ENCODE measurements at places on chromosomes 4 and X.

- DNase-seq: no peak
Measured at GRCh38 chrX:21973321-21974010, 33.0 kb downstream of the SMS start.

- DNase-seq: no peak
Measured at GRCh38 chr4:117965622-117966021, 68.7 kb upstream of the NDST3 start.

- DNase-seq: no peak
Measured at GRCh38 chr4:153530284-153530999, 64.3 kb downstream of the TMEM131L start.

GRCh38 chr4:54218736-54219135 lies 10.4 kb upstream of the PDGFRA start:
- no peak for DNase-seq

DNA sequence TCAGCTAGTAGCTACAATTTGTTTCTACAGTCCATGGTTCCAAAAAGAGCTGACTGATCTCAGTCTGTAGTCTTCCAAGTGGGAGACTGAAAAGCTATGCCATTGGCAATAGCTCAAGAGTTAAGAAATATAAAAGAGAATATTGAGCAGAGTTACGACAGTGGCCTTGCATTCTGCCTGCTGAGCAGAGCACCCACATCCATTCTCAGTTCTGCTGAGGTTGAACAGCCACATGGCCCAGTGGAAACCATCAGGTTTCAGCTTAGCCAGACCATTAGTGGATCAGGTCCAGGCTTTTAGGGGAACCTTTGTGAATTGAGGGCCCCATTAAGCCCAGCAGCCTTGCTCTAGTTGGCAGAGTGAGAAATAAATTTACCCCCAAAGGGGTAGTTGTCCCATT lies 28.1 kb downstream of the ZNF81 start:
- DNase-seq: no peak

- no peak for DNase-seq
Measured at GRCh38 chrX:9569876-9570301, 105.0 kb downstream of the TBL1X start.

DNA sequence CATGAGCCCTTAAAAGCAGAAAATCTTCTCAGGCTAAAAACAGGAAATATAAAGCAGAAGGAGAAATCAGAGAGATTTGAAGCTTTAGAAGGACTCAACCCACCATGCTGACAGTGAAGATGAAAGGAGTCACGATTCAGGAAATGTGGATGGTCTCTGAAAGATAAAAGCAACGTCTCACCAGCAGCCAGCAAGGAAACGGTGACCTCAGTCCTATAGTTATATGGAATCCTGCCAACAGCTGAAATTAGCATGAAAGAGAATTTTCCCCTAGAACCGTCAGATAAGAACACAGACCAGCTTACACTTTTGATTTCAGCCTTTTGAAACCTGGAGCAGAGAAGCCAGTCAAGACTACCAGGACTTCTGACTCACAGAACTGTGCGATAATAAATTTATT lies 715.7 kb upstream of the HTR2C start:
- no peak for DNase-seq

DNA sequence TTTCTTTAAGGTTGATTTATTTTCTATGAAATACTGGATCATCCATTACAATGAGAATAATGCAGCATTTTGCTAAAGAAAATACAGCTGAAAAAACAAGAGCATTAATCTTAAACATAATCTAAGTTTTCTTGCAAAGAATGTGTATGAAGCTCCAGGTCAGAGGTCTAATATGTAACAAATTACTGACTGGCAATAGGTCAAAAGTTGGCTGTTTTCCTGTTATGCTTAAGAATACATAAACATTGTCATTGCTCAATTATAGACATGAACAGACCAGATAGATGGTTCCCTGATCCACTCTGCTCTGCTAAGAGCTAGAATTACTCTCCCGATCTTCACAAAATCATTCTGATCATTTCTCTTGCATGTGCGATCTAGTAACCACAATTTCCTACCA lies 718.6 kb downstream of the PDHA2 start:
- DNase-seq: no peak

DNA sequence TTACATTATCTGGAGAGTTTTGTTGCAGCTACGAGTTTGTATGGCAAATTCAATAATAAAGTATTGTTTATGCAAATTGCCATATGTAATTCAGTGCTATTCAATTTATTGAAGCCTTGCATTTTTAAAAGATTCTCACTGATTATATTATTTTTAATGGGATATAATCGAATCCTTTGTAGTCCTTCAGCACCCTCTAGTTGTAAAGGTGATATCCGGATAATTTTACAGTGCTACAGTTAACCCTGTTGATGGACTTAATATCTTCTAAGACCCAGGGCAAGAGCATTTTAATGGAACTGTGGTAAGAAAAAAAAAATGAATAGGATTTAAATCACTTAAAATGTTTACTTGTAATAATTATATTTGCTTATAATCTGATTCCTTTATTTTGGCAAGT lies 48.5 kb upstream of the GRIA2 start:
- no peak for DNase-seq

DNA sequence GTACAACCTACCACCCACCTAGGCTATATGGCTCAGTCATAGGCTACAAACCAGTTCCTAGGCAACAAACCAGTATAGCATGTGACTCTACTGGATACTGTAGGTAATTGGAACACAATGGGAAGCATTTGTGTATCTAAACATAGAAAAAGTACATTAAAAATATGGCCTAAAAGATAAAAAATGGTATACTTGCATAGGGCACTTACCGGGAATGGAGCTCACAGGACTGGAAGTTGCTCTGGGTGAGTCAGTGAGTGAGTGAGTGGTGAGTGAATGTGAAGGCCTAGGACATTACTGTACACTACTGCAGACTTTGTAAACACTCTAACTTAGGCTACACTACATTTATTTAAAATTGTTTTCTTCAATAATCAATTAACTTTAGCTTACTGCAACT lies 139.2 kb upstream of the RBPJ start:
- DNase-seq: no peak

GRCh38 chr4:83046693-83047473 lies 11.9 kb downstream of the COPS4 start:
- no peak for DNase-seq

DNA sequence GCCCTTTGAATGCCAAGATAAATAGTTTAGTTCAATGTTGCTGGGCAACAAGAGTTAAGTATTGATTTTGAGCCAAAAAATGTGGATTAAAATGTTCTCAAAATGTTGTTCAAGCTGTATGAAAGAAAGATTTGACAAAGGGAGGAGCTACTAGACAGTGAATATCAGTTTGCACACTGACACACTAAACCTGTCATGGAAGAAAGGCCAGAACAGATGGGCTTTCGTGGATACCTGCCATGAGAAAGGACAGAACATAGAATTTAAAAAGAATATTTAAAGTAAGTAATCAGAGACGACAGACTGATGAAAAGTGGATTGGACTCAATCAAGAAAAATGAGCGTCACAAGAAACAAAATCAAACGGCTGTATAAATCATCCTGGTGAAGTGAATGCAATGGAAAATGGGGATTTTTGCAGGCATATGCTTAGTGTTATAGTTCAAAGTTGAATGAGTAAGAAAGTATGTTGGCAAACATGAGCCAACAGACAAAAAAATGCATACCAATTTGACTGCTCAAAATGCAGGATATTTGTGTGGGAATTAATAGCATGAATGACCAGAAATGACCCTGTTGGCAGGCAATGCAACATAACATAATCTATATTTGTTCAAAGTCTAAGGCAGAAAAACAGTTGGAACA lies 7.4 kb downstream of the PCDH18 start:
- no peak for DNase-seq

DNA sequence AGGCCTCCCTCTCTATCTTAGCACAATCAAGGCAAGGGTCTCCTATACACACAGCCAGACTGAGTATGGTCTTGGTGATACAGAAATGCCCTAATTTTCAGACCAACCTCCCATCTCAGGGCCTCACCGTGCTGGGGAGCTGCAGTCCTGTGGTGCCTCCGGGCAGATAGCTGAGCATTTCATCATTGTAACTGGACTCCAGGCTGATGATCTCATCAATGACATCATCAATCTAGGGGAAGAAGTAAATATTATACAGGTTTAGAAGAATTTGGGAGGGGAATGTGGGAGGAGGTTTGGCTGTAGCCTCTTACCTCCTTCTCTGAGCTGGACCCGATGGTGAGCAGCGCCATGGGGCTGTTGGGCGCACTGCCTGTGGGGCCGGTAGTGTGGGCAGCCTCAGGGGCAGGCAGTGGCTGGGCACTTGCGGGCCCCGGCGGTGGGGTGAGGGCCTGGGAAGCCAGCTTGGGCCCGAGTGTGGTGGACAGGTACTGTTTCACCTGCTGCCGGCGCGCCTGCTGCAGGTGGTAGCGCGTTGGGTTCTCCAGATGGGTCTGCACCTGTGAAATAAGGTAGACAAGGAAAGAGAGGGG lies 5.2 kb downstream of the TFE3 start:
- DNase-seq: peak; percentile 30

- no peak for DNase-seq
Measured at GRCh38 chr4:107744532-107744931, 24.5 kb upstream of the PAPSS1 start.

DNA sequence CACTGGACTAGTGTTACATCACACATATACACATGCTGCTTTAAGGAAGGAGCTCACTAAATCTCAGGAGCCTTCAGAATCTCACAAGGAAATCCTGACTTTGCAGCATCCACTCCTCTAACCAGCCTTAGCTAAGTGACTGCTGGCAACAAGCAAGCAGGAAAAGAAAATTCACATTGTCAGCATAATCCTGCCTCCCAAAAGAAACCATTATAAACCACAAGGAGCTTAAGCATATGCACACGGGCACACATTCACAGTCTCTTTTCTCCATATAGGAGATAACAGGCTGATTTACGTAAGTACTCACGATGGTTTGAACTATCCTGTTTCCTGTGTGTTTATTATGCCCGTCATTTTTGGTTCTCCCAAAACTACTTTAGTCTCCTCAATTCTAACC lies 136.3 kb downstream of the TMEM144 start:
- DNase-seq: no peak

- no peak for DNase-seq
Measured at GRCh38 chr4:136392576-136392975, 1139.7 kb downstream of the PCDH18 start.

All from H7 (cell line).